ENCODE measurements at places on chromosomes 2 and 18. TPM values are rescaled to one million over a fixed set of nuclear protein-coding genes. Genes with fewer than 3 reads are reported as not detected.

The DSG1 gene
- total RNA-seq, result not detected

The SNTG2 gene
- not detected for total RNA-seq

The ASB18 gene
- total RNA-seq, result not detected

The TUBB8B gene
- total RNA-seq, result not detected

The FBXO36 gene
- 4.3 TPM for total RNA-seq

The LIMS2 gene
- total RNA-seq, result 1.3 TPM

The BBS5 gene
- 12.1 TPM for total RNA-seq

Measured in epithelial cell of alveolus of lung (primary cell).